ENCODE measurements at places on chromosomes 12 and 14.

DNA sequence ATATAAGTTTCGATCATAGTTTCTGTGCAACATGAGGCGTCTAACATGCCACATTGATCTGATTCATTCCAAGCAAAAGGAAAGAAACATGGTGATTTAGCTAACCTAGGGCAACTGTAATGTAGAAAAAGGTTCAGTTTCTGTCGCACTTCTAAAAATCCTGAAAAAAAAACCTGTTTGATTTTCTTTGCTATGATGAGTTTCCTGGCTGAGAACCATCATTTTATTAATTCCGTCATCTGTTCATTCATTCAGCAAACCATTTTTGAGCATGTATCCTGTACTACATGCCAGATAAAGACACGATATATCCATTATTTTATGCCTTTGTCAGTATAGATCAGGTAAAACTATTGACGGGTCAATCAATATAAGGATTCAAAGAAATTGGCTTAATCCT lies 932.6 kb downstream of the GALC start:
- no peak for DNase-seq

DNA sequence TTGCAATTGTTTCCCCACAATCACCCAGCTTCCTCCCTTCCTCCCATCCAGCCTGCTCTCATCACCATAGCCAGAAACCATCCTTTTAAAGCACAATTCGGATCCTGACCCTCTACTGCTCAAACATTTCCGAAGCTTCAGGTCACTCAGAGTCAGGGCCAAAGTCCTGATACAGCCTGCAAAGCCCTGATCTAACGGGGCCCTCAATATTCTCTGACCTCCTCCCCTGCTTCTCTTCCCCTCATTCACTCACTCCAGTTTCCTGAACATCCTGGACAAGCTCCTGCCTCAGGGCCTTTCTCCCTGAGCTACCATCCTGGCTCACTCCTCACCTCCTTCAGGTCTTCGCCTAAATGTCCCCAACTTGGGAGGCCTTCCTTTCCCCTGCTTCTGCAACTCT lies 46.1 kb downstream of the PITPNM2 start:
- no peak for DNase-seq

DNA sequence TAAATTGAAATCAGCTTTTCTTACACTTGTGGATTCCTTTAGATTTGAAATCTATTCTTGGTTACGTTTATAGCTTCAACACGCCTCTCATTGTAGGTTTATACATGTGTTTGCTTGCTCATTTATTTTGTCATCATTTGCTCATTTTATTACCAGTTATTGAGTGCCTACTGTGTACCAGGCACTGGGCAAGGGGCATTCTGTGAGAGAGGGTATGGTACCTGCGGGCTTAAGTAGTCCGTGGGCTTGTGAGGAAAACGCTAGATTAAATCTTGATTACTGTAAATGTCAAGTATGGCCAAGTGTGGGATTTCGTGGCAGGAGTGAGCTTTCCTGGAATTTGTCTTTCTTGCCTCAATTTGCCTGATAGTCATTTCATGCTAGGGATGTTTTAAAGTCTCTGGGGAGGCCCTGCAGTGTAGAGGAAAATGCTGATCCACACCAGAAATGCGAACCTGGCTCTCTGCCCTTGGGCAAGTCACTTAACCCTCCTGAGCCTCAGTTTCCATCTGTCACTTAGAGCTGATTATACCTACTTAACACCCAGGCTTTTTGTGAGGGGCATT lies 92.7 kb downstream of the CACNA1C start:
- DNase-seq = no peak

DNA sequence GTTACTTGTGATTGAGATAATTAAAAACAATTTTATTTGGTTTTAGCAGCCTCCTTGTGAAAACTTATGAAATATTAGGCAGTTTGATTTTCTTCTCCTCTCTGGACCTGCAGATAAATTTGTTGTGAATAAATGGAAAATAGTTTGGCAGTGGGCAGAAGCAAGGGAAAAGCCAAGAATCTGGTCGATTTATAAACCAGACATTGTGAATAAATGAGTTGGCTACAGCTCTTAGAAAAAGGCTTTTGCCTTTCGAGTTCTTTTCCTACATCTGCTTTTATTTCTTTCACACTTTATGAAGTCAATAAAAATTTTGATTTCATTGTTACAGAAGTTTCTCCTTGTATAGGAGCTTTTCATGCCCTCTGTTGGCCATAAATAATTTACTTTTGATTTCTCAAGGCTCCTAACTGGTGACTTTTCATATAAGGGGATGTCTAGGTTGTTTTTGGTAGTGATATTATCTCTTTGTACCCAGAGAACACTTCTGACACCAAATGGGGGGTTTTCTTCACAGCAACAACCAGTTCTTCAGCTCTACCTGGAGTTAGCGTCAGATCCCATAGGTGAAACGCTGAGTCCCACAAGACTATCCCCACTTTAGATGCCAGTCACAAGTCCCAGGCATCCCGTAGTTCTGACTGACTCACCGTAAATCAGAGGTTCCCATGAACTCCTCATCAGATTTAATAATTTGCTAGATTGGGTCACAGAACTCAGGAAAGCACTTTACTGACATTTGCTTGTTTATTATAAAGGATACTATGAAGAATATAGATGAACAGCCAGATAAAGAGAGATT lies 136.5 kb upstream of the DNM1L start:
- DNase-seq = no peak

DNA sequence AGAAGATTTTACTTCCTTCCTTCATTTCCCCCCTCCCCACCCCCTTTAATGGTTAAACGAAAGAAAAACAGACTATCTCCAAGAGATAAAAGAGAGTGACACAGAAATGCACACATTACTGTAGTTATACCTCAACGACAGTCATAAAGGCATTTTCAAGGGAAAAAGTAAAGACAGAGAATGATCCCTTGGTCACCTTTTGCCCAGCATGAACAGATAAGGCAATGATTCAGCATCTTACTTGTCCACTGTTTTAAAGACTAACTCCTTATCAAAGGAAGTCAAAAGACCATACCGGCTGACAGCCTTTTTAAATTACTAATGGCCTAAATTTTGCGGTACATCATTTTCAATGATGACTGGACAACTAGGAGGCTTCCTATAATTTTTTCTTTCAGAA lies 326.6 kb downstream of the PAWR start:
- no peak for DNase-seq

- DNase-seq = no peak
Measured at GRCh38 chr14:52219488-52220084, 47.9 kb upstream of the PTGDR start.

- DNase-seq = no peak
Measured at GRCh38 chr12:95673576-95673975, 117.0 kb downstream of the NTN4 start.

DNA sequence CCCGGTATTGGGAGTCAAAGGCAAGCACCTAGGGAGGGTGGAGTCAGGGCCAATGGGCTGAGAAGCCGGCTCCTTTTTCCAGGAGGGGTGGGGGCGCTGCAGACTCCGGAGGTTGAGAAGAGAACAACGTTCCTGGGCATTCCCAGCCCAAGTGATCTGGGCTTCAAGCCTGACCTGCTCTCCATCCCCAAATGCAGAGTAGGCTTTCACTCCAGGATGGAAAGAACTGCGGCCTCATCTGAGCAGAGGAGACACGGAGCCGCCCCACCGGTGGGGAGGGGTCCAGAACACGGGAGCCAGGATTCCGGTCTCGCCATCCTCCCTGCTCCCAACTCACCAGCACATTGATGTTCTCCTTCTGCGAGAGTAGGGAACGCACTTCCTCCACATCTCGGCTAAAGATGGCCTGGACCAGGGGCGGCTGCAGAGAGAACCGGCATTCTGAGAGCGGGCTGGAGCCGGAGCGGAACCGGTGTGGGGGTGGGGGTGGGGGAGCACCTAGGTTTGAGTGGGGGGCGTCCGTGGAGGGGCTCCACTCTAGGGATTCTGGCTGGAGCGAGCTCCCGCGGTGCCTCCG lies 605 bp downstream of the ANKRD52 start:
- DNase-seq = peak; percentile 63

DNA sequence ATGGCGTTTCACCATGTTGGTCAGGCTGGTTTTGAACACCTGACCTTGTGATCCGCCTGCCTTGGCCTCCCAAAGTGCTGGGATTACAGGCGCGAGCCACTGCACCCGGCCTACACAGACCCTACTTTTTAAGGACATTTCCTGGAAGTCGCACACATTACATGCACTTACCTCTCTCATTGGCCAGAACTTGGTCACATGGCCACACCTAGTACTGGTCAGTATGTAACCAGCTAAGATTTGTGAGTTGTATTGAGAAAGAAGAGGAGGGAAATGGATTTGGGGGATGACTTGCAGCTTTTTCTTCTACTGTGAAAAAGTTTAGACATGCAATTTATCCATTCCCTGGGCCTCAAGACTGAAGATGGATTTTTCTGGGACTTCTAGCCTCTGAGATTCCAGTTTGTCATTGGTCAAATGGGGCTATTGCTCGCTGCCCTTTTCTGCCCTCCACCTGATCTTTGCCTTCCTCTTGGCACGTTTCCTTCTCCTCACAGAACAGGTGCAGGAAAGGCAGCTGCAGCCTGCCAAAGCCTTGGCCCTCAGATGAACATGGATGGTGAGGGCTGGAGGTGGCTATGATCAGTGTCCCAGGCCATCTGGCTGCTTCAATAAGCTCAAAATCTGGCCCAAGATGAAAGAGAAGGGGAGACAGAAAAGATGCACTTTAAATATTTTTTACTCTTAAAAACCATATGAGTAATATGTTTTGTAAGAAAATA lies 7.1 kb upstream of the ZDHHC22 start:
- no peak for DNase-seq

GRCh38 chr12:69966409-69966808 lies 141.4 kb downstream of the MYRFL start:
- DNase-seq = peak; percentile 47

GRCh38 chr12:57836442-57837375 lies 9.8 kb downstream of the CTDSP2 start:
- no peak for DNase-seq

DNA sequence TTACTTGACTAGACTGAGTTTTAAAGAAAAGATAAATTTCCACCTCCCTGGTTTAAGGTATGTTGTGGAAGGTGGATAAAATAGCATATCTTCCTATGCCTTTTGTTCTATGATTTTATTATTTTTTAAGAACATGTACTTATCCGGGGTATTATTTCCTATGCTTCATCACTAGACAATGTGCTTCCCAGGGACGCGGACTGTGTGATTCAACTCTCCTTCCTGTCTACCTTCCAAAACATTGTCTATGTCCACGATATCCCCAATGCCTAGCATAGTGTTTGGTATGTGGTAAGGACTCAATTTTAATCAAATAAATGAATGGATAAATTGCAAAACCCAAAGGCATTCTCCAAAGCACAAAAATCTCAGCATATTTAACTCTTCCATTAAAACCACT lies 8.3 kb upstream of the CCND2 start:
- no peak for DNase-seq

DNA sequence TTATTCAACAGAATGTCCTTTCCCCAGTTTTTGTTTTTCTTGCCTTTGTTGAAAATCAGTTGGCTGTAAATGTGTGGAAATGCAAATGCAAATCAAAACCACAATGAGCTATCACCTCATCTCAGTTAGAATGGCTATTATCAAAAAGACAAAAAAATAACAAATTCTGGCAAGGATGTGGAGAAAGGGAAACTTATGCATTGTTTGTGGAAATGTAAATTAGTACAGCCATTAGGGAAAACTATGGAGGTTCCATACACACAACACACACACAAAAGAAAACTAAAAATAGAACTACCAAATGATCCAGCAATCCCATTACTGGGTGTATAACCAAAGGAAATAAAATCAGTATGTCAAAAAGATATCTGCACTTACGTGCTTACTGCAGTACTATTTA lies 518.8 kb upstream of the ATXN7L3B start:
- no peak for DNase-seq

DNA sequence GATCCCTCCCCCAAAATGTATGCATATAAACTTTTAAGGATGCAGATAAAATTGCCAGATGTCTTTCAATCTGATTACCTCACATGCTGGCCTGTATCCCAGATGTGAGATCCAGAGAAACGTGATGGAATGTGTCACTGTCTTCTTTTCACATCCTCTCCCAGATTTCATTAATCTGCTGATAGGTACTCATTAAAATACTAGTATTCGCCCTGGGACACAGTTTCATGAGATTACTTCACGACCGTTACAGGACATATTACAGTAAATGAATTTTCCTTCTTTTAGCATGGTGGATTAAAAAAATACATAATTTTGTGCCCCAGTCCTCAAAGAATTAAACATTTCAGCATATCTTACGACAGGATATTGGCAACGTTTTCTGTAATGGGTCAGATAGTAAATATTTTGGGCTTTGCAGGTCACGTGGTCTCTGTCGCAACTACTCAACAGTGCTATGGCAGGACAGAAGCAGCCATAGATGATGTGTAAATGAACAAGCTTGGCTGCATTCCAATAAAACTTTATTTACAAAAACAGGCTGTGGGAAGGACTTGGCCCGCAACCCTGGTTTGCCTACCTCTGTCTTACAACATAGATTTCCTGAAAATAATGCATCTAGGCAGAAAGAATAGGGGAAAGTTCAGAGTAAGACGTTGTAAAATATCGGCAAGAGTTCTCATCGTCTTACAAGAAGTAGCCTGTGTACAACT lies 156.0 kb upstream of the DIO3 start:
- DNase-seq = peak; percentile 29

GRCh38 chr14:96139879-96140278 lies 64.8 kb upstream of the BDKRB2 start:
- DNase-seq = no peak

GRCh38 chr14:100653409-100653808 lies 66.2 kb upstream of the BEGAIN start:
- no peak for DNase-seq

GRCh38 chr12:6200256-6201212 lies at the start of gene CD9:
CD9 (plus strand) TSS chr12:6200400; CDS start chr12:6200500, 100 bp downstream.
- DNase-seq = peak; percentile 76

GRCh38 chr12:75822416-75822815 lies 209.2 kb downstream of the PHLDA1 start:
- DNase-seq = no peak

GRCh38 chr14:104633276-104634137 lies 28.9 kb upstream of the TMEM179 start:
- no peak for DNase-seq

DNA sequence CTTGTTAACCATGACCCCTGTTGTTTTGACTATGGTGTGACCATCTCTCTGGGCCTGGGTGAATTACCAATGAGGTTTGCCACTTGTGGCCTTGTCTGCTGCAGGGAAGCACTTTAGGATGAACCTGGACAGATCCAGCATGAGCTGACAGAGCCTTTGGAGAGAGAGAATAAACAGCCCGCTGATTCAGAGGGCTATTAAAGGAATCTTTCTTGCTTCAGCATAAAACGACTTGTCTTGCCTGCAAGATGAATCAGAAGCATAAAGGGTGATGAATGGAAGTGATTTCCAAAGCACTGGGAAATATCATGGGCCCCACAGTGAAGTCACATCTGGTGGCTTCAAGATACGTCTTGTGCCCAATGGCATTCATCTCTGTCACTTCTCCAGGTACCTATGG lies 69.0 kb upstream of the WSCD2 start:
- DNase-seq = no peak

All from A549 (cell line).